Retinal pigment epithelial cell (primary cell): ENCODE measurements at places on chromosomes 5 and 9.

DNA sequence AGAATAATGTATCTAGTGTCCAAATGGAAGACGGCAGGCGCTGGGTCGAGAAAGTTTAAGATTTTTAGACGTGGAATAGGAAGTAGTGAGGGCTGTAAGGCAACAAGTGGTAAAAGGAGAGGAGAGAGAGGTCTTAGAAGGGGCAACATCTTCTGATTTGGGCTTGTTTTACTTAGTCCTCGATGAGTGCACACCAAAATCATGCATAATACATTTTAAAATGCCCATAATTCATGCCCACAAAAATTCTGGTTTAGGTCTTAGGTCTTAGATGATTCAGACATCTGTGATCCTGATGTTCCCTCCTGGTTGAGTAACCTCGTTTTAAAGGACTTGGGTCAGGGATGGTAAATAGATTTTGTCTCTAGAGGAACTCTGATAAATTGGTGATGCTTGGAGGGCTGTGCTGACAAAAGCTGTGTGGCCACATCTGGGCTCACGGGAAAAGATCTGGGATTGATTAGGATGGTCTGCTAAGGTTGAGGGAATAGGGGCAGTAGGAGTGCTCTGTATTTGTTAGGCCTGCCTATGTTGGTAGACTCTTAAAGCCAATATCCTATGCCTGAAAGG is 476.3 kb downstream of the CCDC171 start:
- no peak for DNase-seq

- no peak for DNase-seq
Measured at GRCh38 chr9:131621551-131622358, 76.4 kb downstream of the PRRT1B start.

GRCh38 chr5:94545870-94546625 is 72.4 kb downstream of the KIAA0825 start:
- no peak for DNase-seq

DNA sequence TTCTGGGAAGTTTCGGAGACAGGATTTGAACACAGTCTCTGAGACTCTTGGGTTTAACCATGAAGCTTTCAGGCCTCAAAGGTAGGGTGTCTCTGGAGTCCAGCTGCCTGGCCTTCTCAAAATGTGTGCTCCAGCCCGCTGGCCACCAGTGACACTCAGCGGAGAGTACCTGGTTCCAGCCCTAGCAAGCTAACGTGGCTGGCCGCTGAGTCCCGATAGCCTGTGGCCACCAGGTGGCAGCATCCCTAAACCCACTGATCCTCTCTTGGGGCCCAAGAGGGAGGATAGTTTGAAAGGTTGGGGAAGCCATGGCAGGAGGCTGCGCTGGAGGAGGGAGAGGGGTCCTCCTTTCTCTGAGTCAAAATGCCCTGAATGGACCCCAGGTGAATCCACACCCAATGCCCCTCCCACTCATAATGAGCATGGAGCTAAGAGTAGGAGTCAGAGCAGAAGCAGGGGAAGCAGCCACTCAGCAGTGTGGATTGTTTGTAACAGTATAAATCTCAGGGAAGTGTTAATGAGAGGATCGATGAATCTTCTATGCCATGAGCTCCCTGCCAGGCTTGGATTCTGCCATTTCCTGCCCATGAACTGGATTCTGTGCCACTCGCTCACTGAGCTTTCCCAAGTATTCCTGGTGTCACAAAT is 5.4 kb upstream of the TIFAB start:
- no peak for DNase-seq

GRCh38 chr5:133933670-133934295 is 34.6 kb downstream of the C5orf15 start:
- no peak for DNase-seq

DNA sequence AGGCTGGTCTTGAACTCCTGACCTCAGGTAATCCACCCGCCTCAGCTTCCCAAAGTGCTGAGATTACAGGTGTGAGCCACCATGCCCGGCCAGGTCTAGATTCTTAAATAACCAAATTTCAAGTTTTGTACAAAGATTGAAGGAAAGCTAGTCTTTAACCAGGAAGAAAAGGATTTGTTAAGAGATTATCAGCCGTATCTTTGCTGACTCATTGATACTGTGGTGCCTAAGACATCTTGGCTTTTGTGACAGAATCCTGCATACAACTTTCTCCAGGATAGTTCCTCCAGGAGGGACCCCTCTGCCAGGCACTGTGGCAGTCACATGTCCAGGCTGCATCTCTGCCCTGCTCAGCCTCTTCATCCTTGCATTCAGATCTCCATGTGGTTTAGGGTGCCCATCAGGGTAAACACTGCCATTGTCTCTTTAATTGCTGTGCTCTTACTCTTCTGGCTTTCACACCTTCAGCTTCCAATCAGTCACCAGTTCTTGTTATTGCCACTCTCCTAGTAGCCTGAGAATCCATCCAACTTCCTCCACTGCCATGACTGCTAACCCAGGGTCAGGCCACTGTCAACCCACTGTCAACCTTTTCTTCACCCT is 10.0 kb downstream of the MAP3K1 start:
- no peak for DNase-seq

GRCh38 chr9:135577256-135577655 is 15.7 kb downstream of the PAEP start:
- DNase-seq: no peak

GRCh38 chr5:133662578-133662977 is 50.2 kb upstream of the FSTL4 start:
- DNase-seq: no peak

- DNase-seq: no peak
Measured at GRCh38 chr9:21607576-21607975, 125.5 kb upstream of the IFNE start.

DNA sequence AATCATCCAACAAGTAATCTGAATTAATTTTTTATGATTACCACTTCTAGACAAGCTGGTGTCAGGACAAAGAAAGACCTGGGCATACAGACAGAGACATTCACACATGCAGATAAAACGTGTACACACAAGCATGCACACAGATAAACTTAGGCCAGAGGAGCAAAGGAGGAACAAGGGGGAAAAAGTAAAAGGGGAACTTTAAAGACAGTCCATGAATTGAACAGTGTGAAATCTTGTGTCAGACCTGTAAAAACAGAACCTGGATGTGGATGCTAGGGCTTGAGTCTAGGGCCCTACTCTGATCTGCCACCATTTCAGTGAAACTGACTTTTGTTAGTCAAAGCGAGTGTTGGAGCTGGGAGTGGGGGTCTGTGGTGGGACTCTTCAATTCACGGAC is 11.2 kb upstream of the ZSWIM6 start:
- DNase-seq: no peak

GRCh38 chr9:96232539-96233241 is 69.3 kb downstream of the HSD17B3 start:
- DNase-seq: no peak

DNA sequence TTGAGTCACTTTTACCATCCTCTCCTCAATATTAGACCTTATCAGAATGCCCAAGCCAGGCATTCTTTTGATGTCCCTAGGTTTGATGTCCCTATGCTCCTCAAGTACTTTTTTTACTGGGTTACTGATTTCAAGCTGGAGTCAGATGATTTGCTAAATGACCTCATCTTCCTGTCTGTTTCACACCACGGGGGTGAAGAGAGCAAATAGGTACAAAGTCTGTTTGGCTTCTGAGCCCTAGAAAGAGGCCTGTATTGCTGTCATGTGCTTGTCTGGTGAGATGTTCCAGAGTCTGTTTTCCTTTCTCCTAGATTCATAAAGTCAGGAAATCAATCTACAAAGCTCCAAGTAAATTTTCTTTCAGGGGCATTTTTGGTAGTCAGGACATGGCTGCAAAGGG is 12.7 kb upstream of the DAB2 start:
- no peak for DNase-seq

DNA sequence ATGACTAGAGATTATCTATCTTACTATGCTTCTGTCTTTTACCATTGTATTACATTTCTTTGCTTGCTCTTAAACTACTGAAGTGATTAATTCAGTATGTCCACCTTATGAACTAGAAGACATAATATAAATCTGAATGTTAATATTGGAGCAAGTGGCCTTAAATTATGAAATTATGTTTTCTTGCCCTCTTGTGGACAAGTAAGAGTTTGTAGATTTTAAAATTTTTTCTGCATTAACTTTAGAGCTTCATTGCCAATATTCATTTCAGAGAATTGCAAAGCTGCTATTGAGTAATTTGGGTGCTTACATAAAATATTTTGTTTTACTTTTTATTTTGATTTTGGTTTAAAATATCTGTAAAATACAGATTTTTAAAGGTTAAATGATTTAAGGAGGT is 55.3 kb downstream of the RANBP17 start:
- DNase-seq: no peak

DNA sequence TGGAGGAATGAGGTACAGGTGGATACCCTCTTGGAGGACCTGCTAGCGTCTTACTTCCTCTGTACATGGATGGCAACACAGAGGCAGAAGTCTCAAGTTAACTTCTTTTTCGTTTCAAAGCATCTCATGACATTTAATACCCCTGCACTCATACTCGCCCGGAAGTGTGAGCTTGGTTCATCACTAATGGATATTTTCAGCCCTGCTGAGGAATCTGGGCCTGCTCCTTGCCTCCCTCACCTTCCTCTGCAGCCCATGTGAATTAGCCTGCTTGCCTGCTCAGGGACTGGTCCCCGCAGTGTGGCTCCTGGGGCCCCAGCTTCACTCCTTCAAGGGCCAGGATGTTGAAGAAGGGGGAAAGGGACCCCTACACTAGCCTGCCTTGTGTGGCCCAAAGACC is 34.1 kb downstream of the GADD45G start:
- DNase-seq: no peak

- DNase-seq: no peak
Measured at GRCh38 chr9:99178912-99179872, 42.5 kb downstream of the ALG2 start.

GRCh38 chr5:12322042-12322441 is 417.8 kb upstream of the CTNND2 start:
- DNase-seq: no peak

GRCh38 chr5:95843733-95844223 is 21.3 kb upstream of the GLRX start:
- no peak for DNase-seq

- DNase-seq: no peak
Measured at GRCh38 chr5:172315587-172316493, 32.3 kb upstream of the UBTD2 start.

DNA sequence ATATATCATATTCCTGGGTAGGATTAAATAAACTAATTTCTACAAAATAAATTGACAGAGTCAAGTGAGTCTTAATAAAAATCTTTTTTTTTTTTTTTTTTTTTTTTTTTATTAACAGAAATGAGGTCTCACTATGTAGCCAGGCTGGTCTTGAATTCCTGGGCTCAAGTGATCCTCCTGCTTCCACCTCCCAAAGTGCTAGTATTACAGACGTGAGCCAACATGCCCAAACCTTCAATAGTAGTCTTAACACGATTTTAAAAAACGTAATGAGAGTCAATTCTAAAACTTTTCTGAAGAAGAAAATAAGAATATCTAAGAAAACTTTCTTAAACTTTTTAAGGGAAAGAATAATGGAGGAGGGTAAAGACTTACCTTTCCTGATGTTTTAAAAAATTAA is 84.2 kb downstream of the YIPF5 start:
- no peak for DNase-seq

DNA sequence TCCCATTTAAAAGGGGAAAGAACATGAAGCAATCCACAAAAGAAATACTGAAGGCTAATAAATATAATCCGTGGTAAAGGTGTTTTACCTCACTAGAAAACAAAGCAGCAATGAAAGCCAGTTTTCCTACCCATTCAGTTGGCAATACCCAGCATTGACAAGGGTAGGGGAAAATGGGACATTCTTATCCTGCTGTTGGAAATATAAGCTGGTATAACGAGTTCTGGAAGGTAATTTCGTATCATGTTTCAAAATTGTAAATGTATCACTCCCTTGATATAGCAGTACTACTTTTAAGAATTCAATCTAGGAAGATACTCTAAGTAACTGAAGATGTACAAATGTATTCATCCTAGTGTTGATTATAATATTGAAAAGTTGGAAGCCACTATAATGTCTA is 22.9 kb upstream of the RALGPS1 start:
- DNase-seq: no peak

DNA sequence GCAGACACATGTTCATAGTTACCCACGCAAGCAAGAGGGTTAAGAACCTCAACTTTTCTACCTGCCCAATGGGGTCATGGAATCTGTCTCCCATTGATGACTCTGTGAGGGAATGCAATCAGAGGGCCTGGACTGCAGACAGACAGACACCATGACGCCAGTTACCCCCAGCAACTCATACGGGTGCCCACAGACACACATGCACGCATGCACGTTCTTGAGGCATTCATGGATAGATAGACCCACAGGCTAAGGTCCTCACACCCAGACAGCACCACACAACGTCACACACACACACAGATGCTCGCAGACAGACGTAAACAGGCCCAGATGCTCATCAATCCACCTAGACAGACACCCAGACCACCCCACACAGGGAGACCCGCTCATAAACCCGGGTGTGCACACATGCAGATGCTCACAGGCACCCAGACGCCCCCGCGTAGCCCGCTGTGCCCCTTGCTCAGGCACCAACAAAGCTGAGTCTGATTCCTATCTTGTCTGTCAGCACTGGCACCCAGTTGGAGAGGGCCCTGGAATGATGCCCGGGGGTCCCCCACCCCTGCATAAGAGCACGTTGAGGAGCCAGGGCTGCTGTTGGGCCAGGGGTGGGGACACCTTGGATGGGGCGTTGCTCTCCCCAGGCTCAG is 23.6 kb downstream of the LHX2 start:
- no peak for DNase-seq

DNA sequence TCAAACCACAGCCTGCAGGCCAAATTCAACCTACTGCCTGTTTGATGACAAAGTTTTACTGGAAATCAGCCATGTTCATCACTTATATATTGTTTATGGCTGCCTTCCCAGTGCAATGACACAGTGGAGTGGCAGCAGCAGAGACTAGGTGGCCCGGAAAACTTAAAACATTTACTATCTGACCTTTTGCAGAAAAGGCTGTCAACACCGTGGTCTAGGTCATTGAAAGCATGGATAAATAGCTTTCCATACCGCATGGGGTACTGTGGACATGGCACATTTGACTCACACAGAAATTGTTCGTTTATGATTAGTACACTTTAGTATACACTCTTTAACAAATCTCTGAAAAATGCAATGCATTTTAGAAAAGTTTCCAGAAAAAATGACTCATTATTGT is 298.3 kb upstream of the EFNA5 start:
- DNase-seq: no peak
